ENCODE measurements at places on chromosomes 12 and 14.
A peak's percentile ranks its signal among the peaks of the same experiment; 100 is the strongest.

GRCh38 chr14:31038521-31039166, 12.5 kb upstream of the STRN3 start:
- no peak for DNase-seq

DNA sequence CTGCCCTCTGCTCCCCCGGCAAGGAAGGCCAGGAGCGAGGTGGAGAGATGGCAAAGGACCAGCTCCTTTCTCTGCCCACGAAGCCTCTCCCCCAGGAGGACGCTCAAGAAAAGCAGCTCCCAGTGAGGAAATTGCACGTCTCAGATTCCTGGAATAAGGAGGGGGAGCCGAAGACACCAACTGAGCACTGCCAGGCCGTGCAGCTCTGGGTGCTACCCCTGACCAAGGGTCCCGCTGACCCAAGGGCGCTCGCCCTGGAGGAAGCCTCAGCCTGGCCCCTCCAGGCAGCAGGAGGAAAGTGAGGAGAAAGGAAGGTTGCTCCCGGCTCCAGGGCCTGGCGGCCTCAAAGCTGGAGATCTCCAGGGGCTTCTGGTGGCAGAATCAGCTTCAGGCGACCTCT, 174.1 kb upstream of the SFSWAP start:
- DNase-seq: no peak

DNA sequence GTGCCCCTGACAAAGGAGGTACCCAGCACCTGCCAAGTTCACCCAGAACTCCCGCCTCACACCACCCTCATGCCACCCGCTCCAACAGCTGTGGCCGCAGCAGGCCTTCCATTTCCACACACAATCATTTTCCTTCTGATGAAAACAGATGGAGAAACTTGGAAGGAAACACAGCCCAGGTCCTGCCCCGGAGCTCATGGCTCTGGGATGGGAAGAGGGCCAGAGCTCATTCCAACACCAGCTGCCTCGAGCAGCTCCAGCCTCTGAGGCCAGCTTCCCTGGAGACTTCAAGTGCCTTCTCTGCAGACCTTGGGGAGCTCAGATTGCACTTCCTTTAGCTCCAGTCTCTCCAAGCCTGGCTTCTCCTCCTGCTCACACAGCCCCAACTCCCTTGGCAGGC, 55.1 kb upstream of the CMKLR1 start:
- no peak for DNase-seq

- DNase-seq: no peak
These were observed 111.5 kb upstream of the WSCD2 start for GRCh38 chr12:108017472-108018057.

DNA sequence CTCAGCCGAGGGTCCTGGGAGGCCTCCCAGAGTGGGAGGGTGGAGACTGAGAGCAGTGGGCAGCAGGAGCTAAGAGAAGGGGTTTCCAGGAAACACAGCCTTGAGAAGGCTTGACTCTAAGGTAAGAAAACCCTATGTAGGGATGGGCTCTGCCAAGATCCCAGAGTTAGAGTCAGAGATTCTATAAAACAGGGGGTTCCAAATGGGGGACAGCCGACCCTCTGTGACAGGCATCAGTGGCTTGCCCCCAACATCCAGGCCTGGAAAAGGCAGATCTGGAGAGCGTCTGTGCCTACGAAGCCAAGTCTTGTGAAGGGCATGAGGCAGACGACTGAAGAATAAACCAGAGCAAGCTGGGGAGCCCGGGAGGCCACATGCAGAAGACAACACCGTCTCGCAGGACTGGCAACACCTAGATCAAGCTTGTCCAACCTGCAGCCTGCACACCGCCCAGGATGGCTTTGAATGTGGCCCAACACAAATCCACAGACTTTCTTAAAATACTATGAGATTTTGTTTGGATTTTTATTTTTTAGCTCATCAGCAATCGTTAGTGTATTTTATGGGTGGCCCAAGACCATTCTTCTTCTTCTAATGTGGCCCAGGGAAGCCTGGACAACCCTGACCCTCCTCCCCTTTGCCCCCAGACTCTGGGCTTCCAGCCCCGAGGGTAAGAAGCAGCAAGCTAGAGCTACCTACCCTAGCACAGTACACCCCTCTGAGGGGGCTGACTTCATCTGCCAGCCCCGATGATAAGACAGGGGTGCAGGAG, 42.1 kb downstream of the PRMT8 start:
- no peak for DNase-seq

DNA sequence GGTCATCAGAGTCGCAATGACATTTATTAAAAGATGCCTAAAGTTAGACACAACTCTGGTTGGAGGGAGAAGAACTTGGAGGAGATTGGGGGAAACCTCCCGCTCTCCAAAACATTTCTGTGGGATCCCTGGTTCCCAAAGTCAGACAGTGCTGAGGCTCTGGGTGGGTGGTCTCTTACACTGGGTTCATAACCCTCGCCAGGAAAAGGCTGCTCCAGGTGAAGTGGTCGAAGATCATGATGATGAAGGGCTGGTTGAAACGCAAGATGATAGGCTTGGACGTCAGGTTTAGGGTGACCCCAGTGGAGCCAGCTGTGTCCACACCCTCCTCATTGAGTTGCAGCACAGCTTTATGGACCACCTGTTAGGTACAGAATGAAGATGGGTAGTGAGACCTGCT, 11.2 kb upstream of the SERPINA10 start:
- DNase-seq: no peak

DNA sequence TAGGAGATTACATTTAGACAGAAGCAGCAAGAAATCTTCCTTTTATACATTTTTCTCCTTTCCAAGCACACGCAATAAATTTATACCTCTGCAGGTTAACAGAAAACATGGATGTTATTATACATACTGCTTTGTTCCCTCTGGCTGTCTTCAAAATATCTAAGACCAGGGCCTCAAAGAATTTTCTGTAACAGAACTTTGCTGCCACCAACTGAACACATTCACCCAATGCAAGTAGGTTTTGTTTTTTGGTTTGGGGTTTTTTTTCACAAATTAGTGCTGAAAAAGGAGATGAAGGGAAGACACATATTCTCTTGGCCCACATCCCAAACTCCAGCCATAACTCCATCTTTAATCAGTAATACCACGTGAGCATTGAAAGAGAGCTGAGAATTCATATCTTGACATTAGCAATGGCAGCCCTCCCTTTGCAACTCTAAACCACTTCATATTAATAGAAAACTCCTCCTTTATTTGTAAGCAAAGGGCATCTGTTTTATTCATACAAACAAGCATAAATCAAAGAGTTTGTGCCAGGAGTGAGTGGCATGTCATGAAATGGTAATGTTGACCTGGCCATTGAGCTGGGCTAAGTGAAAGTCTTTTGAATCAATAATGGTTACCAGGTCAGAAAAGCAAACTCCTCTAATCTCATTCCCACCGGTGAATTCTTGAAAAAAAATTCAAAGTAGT, 150.8 kb upstream of the FSCB start:
- DNase-seq: no peak

GRCh38 chr14:50123062-50123461, 6.7 kb upstream of the VCPKMT start:
- no peak for DNase-seq

DNA sequence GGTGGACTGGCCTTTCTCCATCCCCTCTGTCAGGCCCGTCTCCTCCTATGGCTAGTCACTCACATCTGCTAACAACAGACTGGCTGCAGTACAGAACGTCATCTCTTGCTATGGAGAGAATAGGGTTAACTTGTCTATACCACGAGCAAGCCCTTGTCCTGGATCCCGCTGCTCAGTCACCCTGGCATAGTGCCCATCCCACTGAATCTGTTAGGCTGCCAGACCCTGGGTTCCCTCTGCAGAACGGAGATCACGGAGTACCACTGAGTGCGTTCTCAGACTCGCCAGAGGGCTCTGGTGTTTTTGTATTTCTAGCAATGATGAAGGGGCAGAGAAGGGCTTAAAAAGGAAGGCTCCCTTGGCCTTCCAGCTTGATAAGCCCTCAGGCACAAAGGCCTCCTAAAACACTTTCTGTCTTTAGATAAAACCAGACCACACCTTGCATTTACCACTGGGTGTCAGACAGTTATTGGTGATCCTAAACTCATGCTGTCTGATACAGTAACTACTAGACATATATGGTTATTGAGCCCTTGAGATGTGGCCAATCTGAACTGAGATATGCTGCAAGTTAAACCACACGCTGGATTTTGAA, 6.3 kb upstream of the NRIP2 start:
- no peak for DNase-seq

DNA sequence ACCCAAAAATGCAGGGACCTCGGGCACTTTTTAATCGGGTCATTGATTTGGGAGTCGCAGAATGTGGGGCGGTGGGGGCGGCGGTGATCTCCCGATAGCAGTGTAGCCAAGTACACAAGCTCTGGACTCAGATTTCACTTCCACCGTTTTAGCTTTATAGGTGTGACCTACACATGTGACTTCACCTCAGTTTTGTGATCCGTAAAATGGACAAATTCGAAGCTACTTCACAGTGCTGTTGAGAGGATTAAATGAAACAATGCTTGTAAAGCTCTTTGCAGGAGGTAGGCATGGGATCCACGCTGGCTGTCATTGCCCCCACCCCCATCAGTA, 478 bp downstream of the RITA1 start:
- DNase-seq: no peak

DNA sequence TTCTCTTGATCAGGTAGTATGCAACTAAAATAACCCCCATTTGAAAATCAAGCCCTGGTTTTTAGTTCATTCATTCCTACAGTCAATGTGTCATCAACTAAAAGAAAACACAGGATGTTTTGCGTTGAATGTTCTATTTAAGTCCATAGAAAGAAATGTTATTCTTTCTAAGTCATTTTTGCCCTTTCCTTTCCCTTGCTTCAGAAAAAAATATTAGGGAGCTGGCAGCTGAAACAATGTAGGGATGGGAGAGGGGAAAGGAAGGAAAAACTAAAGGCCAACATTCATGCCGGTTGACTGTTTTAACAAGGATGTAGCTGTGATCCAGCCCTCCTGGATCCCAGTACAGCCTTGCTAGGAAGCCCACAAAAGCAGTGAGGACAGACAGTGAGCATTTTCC, 155.1 kb downstream of the BTG1 start:
- no peak for DNase-seq

DNA sequence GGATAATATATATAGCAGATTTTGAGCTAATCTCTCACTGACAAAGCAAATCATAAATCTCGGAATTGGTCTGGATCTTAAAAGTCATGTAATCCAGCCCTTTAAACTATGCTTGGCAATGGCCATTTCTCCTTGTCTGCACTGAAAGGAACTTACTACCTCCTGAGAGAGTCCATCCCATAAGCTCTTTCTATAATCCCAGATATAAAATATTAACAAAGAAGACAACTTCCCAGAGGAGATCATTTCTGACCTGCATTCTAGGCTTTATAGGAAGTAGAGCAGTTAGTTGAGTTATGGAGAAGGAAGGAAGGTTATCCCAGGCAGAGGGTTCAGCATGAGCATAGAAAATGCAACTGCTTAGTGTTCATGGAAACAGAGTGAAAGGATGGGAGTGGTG, 99.7 kb downstream of the TMEM117 start:
- DNase-seq: no peak

DNA sequence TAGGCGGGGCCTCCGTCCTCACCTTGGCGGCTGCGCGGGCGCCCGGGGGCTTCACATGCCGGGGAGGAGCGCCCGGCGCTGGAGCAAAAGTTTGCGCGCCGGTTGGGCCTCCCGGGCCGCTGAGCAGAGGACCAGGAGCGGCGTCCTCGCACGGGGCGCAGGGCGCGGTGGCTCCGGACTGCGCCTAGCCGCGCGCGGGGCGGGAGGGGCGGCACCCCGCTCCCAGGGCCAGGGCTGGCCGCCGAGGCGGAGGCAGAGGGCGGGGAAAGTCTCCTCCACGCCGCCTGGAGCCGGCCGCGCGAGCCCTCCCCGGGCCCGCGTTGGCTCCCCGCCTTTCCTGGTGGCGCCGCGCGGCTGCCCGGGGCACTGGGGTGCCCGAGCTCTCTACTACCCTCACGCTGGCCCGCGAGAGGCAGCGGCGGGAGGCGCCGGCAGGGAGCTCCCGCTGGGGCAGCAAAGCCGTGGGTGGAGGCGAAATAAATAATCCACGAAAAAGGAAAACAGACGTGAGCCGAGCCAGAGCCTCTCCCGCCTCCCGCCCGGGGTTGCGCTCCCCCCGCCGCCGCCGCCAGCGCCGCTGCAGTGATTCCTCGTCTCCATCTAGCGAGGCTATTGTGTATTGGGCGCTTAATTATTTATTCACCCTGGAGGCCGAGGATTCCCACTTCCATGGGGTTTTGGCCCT, 400 bp upstream of the PRIMA1 start:
- DNase-seq: no peak

GRCh38 chr14:75804570-75805275, 143.7 kb downstream of the TTLL5 start:
- no peak for DNase-seq

- no peak for DNase-seq
These were observed 16.5 kb downstream of the ABCD2 start for GRCh38 chr12:39603065-39603464.

DNA sequence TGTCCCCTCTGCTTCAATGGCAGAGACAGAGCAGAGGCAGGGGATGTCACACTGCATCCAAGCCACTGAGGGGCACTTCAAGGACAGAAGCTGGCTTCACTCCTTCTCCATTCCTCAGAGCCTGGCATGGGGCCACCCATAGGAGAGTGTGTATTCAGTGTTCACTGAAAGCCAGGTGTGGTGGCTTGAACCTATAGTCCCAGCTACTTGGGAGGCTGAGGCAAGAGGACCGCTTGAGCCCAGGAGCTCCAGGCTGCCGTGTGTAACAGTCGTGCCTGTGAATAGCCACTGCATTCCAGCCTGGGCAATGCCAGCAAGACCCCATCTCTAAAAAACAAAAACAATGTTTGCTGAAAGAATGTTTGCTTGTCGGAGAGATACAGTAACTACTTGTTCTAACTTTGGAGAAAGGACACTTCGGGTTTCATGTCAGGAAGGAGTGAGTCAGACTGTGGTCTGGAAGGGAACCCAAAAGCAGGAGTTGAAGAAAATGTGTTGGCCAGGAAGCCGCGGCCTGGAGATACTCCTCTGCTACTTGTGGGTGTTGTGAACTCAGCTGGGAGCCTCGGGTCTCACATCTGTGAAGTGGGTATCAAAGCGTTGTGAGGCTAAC, 43.4 kb downstream of the ELK3 start:
- DNase-seq: peak; percentile 17

DNA sequence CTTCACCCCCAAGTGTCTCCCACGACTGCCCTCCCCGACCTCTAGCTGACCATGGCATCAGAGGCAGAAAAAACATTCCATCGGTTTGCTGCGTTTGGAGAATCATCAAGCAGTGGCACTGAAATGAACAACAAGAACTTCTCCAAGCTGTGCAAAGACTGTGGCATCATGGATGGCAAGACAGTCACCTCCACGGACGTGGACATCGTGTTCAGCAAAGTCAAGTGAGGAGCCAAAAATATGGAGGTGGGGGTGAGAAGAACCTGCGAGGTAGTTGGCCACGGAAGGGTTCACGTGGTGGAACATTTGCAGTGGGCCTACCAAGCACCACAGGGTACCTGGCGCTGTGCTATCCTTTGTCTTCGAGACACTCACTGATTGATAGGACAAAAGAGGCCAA, 514 bp downstream of the TPPP2 start:
- DNase-seq: no peak

GRCh38 chr12:119177724-119178380, 879 bp upstream of the HSPB8 start:
- DNase-seq: no peak

- DNase-seq: no peak
These were observed 5.7 kb upstream of the DNAAF2 start for GRCh38 chr14:49640540-49641417.

- DNase-seq: no peak
These were observed 113.2 kb downstream of the RBM19 start for GRCh38 chr12:113852695-113853490.

GRCh38 chr12:121088195-121088585, 44.5 kb upstream of the P2RX7 start:
- no peak for DNase-seq
